ENCODE measurements at places on chromosomes 11 and 22.

DNA sequence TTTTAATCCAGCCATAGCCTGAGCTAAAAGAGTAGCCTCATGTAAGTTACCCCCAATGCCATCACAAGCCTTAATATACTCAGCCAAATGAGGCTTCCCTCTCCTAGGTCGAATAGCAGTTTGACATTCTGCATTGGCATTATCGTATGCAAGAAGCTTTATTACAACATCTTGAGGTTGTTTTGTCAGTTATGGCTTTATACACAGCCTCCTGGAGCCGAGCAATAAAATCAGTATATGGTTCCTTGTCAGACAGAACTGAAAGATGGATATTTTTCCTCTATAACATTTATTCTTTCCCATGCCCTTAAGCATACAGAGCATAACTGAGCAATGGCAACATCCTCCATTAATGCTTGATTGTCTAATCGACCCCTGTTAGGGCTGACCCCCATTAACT lies 5.4 kb upstream of the DNAJB13 start:
- DNase-seq = no peak

- no peak for DNase-seq
These were observed 26.4 kb upstream of the ADORA2A start for GRCh38 chr22:24400726-24401596.

- no peak for DNase-seq
These were observed 8.7 kb upstream of the PIWIL4 start for GRCh38 chr11:94558468-94558867.

- peak; percentile 78 for DNase-seq
These were observed 97.7 kb downstream of the RBFOX2 start for GRCh38 chr22:35930933-35931332.

GRCh38 chr11:100550912-100551632 lies 136.0 kb upstream of the ARHGAP42 start:
- DNase-seq = peak; percentile 20

DNA sequence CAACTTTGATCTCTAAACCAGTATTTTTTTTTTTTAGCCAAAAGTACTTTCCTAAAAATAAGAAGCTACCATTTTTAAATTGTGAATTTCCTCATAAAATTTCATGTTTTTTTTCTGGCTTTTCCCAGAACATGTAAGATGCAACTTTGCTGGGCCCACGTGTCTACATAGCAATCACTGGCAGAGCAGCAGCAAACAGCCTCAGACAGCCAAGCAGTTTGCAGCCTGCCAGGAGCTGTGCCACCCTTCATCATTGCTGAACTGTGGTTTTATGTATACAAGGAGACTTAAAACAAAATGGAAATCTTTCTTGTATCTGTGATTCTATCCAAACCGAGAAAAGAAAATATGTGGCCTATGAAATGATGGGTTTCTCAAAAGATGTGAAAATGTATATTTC lies 110.2 kb downstream of the GRIA4 start:
- no peak for DNase-seq

- no peak for DNase-seq
These were observed 6.8 kb upstream of the SART1 start for GRCh38 chr11:65954771-65955170.

DNA sequence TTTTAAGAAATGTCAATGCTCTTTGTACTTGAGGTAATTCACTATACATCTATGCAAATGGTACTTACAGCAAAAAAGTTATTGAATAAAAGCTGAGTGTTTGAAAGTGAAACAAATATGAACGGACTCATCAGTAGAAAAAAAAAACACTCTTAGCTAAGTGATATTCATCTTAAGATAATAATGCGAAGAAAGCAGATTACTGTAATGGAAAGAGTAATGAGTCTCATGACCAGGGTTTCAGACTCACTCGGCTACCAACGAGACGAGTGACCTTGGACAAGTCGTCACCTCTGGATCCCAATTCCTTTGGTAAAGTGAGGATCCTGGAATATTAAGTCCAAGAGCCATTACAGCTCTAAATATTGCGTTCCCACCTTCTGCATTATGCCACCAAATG lies 57.0 kb downstream of the PACSIN2 start:
- DNase-seq = no peak

DNA sequence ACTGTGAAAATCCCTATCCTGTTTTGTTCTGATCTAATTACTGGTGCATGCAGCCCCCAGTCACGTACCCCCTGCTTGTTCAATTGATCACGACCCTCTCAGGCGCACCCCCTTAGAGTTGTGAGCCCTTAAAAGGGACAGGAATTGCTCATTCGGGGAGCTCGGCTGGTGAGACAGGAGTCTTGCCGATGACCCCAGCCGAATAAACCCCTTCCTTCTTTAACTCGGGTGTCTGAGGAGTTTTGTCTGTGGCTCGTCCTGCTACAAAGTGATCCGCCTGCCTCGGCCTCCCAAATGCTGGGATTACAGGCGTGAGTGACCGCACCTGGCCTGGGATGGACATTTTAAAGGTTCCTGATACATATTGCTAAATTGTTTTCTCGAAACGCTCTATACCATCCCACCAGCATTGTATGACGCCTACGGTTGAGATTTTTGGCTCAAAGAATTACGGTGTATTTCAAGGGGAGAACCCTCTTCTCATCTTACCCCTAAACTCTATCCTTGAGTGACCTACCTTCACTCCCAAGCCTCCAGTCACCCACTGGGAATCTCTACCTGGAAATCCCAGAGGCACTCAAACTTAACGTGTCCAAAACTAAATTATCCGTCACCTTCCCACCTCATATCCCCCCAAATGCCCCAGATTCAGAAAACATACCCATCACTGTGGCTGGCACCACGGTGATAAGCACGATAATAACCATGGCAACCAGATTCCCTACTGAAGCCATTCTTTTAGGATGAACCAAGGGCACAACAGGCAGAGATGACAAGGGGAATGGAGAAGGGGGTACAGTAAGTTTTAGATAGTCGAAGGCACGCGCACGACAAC lies 789 bp upstream of the POLA2 start:
- no peak for DNase-seq

DNA sequence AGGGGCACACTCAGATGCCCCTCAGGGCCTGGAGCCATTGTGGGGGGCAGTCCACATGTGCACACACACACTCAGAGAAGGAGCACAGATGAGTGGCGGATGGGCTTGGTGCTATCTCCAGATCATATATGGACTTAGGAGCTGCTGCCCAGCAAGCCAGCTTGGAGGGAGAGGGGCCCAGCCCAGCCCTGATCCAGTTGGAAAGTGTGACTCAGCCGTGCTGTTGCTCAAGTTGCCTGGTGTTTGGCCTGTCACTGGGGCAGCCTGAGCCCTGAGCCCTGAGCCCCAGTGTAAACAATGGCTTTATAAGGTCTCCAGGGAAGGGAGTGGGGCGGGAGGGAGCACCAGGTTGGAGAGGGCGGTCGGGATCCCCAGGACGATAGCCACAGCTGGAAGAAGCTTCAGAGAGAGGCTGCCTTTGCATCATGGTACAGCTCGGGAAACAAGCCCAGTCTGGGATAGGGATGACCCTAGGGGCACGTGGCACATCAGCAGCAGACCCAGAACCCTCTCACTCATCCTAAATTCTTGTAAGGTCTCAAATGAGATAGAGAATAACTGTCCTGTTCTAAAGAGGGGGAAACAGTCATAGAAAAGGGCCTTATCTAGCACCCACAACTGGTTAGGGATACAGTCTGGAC lies 4.8 kb downstream of the SELENOM start:
- DNase-seq = no peak

DNA sequence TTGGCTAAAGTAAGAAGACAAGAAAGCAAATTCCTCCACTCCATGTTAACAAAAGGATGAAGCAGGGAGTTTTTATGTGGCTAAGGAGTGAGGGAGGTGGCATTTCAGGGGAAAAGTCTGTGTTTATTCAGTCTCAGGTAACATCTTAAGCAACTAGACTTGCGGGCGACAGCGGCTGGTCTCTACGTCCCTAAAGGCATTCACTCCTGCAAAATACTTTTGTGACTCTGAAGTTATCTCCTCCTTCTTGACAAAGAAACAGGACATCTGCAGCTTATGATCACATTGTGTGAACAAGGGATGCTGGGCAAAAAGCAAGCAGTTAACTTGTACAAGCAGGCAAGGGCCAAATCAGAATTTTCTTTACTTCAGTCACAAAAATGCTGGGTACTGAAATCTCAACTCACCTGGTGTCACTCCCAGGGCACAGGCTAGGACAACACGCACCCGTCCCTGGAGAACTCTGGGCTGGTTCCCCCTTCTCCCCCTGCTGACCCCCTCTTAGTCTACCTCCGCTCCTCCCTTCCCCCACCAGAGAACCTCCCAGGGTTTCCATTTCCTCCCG lies 38.3 kb downstream of the IGLL5 start:
- no peak for DNase-seq

GRCh38 chr11:126434950-126435335 lies 79.5 kb downstream of the ST3GAL4 start:
- DNase-seq = no peak

DNA sequence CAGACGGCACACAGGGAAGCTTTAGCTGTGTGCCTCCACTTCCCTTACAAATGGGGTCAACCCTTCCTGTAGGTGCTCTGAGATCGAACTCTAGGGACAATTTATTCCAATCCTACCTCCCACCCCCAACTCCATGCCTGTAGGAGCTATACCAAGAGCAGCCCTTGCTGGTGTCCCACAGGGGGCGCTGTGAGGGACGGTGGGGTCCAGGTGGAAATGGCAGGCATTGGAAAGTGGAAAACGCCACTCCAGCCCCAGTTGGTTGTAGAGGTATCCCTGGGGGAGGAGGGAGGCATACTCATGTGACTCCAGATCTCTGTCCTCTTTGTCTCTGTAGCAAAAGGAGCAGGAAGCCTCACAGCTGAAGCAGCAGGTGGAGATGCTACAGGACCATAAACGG lies 161.3 kb downstream of the MYO18B start:
- no peak for DNase-seq

DNA sequence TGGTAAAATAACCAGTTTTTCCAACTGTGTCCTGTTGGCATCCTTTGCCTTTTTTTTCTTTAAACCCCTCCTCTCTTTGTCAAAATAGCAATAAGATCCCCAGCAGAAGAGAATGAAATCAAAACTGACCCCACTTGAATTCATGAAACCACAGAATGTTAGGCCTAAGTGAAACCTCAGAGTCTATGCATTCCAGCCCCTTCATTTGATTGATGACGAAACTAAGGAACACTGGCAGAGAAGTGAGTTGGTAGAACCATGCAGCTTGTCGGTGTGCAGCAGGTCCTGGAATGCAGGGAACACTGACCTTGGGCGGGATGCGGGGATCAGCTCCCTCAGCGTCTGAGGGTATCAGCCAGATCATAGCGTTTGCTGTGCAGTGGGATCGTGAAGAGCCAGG lies 57.5 kb downstream of the GRK3 start:
- DNase-seq = no peak

DNA sequence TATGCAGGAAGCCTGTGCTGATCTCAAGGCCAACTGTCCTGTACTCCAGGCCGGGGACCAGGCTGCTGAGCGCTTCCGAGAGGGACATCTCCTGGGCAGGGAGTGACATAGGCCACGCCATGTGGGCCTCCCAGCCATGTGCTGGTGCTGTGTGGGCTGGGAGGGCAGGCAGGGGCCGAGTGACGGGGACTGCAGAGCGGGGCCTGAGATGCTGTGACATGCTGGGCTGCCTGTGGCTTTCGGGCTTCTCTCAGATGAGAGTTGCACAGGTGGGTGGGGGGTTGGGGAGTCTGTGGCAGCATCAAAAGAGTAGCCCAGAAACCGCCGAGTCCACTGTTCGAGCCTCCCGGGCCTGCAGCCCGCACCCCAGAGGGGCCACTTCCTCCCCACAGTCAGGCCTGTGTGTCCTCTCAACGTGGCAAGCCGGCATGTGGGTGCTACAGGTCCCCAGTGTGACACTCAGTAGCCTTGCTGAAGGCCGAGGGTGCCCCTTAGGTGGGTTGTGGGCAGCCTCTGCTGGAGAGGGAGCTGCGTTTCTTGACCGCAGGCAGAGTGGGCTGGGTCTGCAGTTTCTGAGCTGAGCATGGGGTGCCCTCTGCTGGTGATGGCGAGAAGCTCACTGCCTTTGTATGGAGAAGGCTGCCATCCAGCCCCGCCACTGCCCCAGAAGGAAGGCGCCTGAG lies 101.2 kb downstream of the BCR start:
- DNase-seq = peak; percentile 74

DNA sequence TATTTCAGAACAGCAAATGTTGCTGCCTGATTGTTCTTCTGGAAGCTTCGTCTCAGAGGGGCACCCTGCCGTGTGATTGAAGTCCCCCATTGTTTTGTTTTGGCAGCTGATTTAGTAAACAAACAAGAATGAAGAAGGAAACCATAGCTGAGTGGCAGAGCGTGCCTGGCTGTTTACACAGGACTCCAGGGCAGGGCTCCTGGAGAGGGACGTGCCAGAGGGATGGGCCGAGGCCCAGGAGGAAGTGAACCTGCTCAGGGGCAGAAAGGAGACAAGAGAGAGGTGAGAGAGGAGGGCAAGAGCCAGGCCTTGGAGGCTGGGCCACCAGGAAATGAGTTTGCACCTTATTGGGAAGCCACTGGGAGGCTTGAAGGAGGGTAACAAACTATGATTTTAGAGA lies 85.5 kb upstream of the B3GAT1 start:
- no peak for DNase-seq

- DNase-seq = no peak
These were observed 1.4 kb upstream of the DHCR7 start for GRCh38 chr11:71449596-71449995.

DNA sequence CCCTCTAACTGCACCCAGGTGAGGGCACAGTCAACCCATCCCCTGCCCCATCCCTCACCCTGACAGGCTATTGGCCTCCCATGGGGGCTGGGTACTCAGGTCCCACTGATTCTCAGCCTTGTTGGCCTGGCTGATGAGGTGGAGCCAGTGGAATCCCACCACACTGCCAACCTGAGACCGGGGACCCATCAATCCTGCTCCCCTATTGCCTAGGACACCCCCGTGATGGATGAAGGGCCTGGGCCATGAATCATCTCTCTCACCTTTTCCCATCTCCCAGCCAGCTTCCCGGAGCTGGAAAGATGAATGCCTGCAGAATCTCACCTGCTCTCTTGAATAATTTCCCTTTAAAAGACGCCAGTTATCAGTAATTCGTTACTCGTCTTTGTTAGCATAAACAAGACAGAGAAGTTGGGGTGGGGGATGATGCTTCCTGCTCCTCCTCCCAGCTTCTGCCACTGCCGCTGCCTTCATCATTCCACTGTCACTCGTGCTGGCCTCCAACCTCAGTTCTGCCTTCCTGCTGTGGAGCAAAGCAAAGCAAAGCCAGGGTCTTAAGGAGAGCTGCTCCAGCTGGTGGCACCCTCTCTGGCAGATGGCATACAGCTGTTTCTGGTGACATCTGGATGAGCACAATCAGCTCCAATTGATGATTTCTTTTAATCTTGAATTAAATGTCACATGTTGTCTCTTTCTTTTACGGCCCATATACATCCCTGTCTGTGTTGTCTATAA lies 204.0 kb upstream of the NECTIN1 start:
- no peak for DNase-seq

DNA sequence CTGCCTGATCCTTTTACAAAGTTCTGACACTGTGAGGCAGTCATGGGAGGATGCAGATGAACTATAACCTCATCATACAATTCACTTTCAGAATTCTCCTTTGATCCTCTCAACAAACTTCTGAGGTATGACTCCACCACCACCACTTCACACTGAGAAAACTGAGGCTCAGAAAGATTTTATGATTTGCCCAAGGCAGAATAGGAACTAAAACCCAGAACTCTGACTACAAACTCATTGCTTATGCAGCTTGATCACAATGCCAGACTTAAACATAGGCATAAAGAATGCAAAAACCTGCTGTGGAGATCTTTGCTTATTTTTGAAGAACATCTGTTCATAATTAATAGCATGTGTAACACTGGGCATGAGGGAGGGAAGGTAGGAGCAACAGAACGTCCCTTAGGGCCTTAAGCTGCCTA lies 20.4 kb downstream of the FAM168A start:
- DNase-seq = no peak

Measured in globus pallidus (tissue), 1 donor.